ENCODE measurements at places on chromosomes 7 and 10.
A peak's percentile ranks its signal among the peaks of the same experiment; 100 is the strongest.

- no peak for ATAC-seq
Measured at GRCh38 chr10:112215342-112215774, 31.8 kb upstream of the GPAM start.

DNA sequence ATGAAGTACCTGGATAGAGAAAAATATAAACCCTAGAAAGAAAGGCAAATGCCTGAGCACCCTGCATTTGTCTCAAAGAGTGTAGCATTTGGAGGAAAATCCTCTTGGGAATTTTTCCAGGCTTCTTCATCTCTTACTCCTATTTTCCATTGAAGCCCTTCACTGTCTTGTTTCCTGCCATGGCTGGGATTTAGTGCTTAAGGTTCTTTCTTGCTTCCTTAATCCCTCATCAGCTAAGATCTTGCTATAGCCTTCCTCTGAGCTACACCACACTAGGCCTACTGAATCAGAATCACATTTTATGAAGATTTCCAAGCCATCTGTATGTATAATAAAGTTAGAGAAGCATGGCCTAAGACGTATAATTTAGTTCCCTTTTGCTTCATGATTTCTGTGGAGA, 97.5 kb upstream of the PHYHIPL start:
- no peak for ATAC-seq

GRCh38 chr10:29828440-29828894, 193.7 kb upstream of the SVIL start:
- ATAC-seq, result peak; percentile 26

DNA sequence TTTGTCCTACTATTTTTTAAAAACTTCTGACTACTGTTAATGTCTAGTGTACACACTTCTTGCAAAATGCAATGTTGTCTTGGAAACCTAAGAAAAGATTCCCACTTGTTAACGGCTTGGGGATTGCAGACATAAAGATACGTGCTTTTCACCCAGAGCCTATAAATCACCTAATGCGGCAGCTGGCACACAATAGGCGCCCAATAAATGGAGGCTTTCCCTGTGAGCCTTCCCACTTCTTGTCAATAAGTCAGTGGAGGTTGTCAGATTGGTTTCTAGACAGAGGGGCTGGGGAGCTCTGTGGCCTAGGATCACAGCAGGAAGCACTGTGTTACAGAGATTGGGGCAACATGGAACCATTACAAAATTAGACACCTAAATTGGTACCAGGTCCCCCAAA, 74.7 kb downstream of the VSTM4 start:
- ATAC-seq, result no peak

- no peak for ATAC-seq
Measured at GRCh38 chr10:76336213-76336963, 905.0 kb downstream of the LRMDA start.
